ENCODE measurements at places on chromosomes 5 and 9. TPM values are rescaled to one million over a fixed set of nuclear protein-coding genes. Genes with fewer than 3 reads are reported as not detected.

Gene FBXO4
- total RNA-seq = 11.2 TPM

Gene ABHD17B
- total RNA-seq = 24.5 TPM

Gene TMEM232
- total RNA-seq = 1.3 TPM

Gene PCDHGA3
- total RNA-seq = 3.2 TPM

Gene SMIM33
- total RNA-seq = not detected

Gene NOL8
- 24.2 TPM for total RNA-seq

Gene NEURL1B
- total RNA-seq = 2.9 TPM

Gene NELFB
- 47.1 TPM for total RNA-seq

Gene FBP2
- total RNA-seq = not detected

Gene CSF1R
- under 0.01 TPM for total RNA-seq

Gene DIRAS2
- total RNA-seq = 1.3 TPM

Gene CARTPT
- not detected for total RNA-seq

Gene GPR150
- 0.43 TPM for total RNA-seq

Gene ZDHHC11B
- not detected for total RNA-seq

Gene PCDHB14
- total RNA-seq = 0.43 TPM

Gene SPINK7
- total RNA-seq = not detected

Gene SETD9
- total RNA-seq = 9.3 TPM

Gene NTNG2
- 1.9 TPM for total RNA-seq

Gene MEGF10
- total RNA-seq = 0.97 TPM

Gene PCDHA5
- under 0.01 TPM for total RNA-seq

Gene C5orf47
- not detected for total RNA-seq

Gene PLAC8L1
- not detected for total RNA-seq

Gene FXN
- 2.6 TPM for total RNA-seq

Gene DTWD2
- 10.8 TPM for total RNA-seq

Gene FOXD4L6
- under 0.01 TPM for total RNA-seq

Gene PCDHA13
- total RNA-seq = under 0.01 TPM

Gene ARHGEF37
- 0.64 TPM for total RNA-seq

Gene CCNJL
- 0.86 TPM for total RNA-seq

Gene GLRA1
- not detected for total RNA-seq

Gene SPATA31C1
- total RNA-seq = not detected

Gene KLF4
- total RNA-seq = 3.5 TPM

Gene SH3TC2
- total RNA-seq = 13.4 TPM

Data from fibroblast of villous mesenchyme (primary cell).